ENCODE measurements at places on chromosomes 16 and 17. TPM values are rescaled to one million over a fixed set of nuclear protein-coding genes. Genes with fewer than 3 reads are reported as not detected.

DNA sequence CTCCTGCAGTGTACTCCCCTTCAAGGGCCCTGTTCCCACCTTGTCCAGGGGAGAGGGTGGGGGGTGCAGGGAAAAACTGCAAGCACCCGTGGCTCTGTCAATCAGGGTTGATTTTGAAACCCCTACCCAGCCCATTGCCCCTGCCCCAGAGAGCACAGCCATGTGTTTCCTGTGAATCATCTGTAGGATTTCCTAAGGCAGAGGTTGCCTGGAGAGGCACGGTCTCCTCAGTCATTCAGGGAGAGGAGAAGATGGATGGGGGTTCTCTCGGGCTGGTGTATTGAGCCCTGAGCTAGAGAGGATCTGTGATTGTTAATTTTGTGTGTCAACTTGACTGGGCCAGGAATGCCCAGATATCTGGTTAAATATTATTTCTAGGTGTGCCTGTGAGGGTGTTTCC is 3.5 kb upstream of the AGRP start:
- no peak for DNase-seq

GRCh38 chr16:89036776-89037175 is 56.9 kb upstream of the ACSF3 start:
- no peak for DNase-seq

DNA sequence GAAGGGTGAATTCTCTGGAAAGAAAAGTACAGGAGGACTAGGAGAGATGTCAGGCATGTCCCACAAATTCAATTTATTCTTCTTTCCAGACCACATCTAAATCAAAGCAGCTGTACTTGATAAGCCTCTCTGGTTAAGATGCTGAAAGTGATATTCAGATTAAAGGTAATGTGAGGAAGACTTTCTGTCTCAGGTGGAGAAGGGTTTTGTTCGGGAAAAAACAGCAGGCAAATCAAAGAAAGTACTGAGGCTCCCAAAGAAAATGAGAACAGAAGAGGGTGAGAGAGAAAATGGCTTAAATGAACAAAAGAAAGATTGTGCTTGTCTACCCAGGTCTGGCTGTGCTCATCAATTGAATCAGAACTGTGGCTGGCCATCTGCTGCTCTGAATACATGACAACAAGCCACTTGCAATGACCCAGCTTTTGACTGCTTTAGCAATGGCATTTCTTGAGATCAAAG is 55.6 kb downstream of the MMD start:
- DNase-seq, result no peak

- no peak for DNase-seq
Measured at GRCh38 chr16:65523283-65523944, 401.6 kb upstream of the CDH11 start.

Gene CCL4L2
- total RNA-seq, result not detected

Measured in Caco-2 (cell line).